Activated naive CD4-positive, alpha-beta T cell treated with anti-CD3 and anti-CD28 coated beads, Interleukin-2, amount 50 U/mL, for 16 hours (primary cell): ENCODE measurements at places on chromosomes 16 and 17.
A peak's percentile ranks its signal among the peaks of the same experiment; 100 is the strongest.

DNA sequence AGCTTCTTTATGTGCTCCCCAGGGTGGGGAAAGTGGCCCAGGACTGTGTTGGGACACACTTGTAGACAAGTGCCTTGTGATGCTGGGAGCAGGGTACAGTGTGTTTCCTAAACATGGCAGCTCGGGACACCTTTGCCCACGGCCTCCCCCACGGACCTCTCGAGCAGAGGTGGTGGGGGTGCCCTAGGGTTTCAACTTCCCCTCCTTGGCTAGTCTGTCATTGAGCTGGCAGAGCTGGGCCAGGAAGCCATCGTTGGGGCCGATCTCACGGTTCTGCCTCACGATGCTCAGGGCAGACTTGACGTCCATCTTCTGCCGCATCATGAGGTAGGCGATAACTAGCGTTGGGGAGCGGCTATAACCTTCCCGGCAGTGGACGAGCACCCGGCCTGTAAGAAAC is 9.4 kb downstream of the DUSP3 start:
- DNase-seq, result no peak

DNA sequence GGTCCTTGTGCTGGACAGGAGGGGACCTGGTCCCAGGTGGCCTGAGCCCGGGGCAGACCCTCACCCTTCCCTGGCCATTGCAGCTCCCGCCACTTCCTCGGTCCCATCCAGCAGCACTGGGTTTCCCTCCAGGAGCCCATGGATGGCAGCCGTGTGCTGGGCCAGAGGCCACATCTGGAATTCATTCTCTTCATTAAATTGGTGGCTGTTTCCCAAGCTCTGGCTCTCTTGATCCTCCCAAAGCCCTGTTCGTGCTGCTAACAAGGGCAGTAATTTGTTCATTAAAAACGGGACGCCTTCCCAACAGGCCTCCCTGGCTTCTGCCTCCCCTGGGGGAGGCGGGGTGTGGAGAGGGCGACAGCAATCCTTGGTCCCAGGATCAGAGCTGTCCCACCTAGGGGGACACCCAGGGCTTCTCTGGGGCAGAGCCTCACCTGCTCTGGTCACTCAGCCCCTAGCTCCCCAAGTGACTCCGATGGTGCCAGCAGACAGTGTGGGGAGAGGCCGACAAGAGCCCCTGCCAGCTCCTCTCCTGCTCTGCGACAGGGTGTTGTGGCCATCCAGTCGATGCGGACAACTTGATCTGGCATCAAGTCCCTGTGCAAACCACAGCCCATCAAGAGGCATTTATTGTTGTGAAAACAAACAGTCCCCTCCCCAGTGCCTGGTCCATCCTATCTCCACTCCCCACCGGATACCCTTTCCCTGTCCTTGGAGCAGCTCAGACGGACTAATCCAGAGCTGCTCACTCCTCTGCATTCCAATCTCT is 44.0 kb downstream of the SDK2 start:
- no peak for DNase-seq

DNA sequence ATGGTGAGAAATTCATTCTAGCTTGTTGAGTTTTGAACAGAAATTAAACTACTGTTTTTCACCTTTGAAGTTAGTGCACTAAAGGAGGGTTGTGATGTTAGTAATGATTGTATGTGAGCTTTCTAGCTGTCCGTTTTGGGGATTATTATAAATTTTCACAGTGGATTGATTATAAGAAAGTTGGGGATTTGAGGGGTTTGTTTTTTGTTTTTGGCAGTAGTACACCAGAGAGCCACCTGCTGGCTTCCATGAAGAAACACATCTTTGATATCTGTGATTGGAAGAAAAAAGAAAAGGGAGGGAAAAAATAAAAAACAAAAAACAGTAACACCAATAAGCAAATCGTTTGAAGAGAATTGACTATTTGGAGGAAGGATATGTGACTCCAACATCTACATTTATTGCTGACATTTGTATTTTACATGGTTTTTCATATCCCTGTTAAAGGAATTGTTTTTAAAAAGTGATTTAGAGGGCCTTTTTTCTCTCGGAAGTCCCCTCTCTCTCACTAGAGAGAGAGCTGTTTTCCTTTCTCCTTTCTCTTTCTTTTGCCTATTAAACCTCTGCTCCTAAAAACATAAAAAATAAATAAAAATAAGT is 1469.5 kb upstream of the GOT2 start:
- no peak for DNase-seq

- no peak for DNase-seq
Measured at GRCh38 chr17:27529230-27529796, 73.1 kb downstream of the KSR1 start.

DNA sequence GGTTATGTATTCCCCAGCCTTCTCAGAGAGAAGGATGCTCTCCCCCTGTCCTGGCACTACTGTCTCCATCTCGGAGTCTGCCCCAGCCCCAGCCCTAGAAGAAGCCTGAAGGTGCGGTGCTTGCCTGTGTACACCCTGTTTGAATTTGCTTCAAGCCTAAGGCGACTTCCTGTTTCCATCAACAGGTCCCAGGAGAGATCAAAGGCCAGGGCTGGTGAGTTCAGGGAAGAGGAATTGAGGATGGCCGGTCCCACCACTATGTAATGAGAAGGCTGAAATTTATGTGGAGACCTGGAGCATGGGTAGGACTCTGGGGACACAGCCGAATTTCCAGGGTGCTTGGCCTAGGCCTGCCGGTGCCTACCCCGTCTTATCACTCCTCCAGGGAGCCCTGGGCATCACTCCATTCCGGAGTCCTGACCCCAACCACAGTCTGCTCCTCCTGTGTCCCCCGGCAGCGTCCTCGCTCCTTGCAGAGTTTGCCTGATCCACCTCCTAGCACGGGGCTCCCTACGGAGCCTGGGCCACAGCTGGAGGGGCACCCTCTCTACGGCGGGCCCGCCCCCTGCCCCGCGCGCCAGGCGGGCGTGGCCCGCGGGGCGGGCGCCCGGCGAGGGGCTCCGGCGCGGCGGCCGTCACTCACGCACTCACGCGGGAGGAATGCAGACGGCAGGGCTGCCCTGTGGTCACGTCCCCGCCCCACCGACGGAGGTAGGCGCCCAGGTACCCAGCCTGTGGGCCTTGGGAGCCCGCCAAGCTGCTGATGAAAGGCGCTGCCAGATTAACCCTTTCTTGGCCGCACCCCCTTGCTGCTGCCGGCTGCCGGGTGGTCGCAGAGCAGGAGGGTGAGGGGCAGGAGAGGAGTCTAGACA is 53.8 kb upstream of the TAC4 start:
- no peak for DNase-seq

DNA sequence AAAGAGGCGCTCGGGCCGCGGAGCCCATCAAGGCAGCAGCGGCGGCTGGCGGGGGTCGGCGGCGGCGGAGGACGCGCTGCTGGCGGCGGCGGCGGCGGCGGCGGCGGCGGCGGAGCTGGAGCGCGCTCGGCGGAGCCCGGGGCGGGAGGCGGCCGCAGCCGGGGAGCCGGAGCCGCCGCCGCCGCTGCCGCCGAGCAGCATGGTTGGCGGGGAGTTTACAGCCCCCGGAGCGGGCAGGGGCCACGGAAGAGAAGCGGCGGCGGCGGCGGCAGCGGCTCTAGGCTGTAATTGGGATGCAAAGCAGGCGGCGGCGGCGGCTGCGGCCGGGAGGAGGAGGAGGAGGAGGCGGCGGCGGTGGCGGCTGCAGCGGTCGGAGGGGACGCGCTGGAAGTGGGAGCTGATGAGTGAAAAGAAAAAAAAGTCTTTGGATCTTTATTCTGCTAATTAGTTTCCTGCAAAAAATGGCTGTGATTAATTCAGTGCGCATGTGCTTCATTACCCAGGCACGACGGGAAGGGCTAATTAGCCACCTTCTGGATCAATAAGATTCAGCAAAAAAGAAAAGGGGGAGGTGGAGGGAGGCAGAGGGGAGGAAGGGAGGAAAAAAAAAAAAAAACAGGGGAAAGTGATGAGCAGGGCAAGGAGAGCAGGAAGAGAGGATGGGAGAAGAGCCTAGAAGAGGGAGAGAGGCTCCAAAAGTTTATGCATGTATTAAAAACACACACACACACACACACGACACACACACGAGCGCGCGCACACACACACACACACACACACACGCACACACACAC is 10.9 kb upstream of the ZFHX3 start:
- no peak for DNase-seq

DNA sequence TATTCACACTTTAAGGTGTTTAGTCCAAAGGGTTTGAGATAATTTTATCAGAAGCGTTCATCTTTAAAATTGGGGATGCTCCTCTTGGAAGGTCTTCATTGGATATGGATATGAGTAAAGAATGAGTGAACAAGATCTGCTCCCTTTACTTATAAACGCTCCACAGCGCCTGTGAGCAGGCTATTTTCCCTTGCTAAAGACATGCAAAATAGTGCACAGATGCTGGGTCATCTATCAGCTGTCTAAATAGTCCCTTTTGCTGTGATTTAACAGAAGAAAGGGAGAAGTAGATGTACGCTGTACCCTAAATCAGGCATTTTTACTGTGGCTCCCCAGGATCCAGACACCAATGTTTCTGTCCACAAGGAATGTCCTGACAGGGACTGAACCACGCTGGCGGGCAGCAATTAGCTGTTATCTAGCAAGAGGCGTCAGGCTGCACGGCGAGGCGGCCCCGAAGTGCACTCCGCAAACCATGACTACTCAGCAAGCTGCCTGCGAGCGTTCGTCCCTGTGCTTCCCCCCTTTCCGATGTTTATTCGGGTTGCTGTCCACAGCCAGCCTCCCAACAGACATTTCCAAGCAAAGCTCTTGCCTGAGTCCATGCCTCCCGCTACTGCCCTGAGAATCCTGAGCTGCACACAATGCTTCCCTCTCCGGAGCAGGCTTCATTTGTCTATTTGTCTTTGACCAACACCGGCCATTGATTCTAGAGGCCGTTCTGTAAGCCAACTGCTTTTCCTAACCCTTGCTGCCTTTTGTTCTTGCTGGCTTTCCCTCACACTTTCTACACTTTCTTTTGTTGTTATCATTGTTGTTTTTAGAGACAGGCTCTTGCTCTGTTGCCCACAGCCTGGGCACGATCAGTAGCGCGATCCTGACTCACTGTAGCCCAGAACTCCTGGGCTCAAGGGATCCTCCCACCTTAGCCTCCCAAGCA is 55.7 kb upstream of the CNEP1R1 start:
- no peak for DNase-seq

DNA sequence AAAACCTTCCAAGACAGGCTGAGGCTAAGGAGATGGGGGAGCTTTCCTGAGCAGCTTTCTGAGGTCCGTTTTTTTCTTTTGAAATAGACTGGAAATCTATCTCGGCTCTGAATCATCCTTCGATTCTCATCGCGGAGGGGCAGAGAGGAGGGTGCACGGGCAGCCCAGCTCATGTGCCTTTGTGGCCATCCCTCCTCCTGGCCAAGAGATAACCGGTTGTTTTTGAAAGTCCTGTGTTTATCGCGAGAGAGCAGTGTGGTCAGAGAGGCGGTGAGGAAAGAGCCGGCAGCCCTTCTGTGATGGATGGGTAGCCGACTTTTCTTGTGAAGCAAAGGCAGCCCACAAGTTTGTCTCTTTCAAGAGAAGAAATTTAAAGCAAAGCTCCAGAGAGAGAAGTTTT is 191.6 kb downstream of the CCDC182 start:
- no peak for DNase-seq

- DNase-seq, result no peak
Measured at GRCh38 chr17:6683081-6683684, 30.0 kb downstream of the SLC13A5 start.

DNA sequence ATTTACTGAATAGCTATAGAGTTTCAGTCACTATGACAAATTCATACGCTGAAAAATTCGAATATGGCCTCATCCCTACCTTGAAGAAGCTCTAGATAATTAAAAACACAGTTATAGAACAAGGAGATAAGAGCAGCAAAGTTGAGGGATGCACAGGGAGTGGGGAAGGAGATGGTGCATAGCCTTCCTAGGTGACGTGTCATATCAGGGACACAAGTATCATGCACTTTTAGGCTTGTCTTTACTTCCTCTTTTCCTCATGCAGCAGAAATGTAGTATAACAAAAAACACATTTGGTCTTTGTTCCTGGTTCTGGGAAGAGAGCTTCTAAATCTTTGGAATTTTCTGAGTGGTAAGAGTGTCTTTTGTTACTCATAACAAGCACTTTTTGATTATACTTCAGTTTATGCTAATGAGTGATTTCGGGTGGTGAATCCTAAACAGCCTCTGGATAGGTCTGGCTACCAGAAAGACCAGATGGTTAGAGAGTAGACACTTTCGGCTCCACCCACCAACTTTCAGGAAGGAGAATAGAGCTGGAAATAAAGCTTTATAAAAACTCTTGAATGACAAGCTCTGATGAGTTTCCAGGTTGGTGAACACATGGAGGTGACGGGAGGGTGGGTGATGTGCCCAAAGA is 341.4 kb downstream of the UTP18 start:
- no peak for DNase-seq

- peak; percentile 64 for DNase-seq
Measured at GRCh38 chr17:63700528-63701455, 867 bp upstream of the LIMD2 start.

DNA sequence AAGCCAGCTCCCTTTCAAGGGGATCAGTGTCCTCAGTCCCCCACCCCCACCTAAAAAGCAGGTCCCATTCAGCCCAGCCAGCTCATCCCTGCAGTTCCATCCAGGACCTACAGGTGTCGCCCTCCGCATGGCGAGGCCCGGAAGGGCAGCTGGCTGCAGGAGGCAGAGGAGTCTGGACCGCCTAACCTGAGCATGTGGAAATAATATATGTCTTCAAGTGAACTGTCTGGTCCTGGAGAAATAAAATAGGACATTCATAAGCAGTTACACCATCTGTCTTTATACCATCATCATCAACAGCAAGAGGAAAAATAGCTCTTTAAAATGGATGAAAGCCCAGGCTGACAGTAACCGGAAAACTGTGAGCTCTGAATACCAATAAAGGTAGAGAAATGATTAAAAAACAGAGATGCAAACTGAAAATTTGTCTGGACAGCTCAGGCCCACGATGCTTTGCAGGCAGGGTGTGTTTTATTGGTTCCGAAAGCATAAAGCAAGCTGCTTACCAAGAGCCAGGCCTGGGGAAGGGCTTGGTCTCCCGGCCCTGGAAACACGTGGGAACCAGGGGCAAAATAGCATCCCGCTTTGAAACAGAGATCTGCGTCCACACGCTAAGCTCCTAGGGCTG is 215.2 kb downstream of the ZFHX3 start:
- peak; percentile 66 for DNase-seq

DNA sequence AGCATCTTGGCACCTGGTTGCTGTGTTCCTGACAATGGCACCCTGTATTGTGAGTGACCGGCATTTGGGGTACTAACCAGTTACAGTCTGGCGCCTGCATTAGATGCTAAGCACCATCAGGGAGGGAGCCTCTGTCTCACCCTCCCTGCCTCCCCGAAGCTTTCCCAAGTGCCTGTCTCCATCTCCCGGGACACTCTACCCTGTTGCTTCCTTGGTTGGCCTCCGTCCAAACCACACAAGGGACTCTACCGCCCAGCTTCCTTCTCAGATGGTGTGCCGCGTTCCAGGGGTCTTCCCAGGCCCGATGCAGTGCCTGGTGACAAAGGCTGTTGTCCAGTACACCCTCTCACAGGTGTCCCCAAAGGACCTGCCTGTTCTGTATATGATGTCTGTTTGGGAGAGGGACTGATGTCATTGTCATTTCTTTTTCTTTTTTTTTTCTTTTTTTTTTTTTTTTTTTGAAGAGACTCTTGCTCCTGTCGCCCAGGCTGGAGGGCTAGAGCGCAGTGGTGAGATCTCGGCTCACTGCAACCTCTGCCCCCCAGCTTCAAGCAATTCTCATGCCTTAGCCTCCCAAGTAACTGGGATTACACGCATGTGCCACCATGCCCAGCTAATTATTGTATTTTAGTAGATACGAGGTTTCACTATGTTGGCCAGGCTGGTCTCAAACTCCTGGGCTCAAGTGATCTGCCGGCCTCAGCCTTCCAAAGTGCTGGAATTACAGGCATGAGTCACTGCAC is 6.7 kb downstream of the SNN start:
- DNase-seq, result no peak

GRCh38 chr17:32763855-32764439 is 113.0 kb downstream of the MYO1D start:
- DNase-seq, result no peak
